ENCODE measurements at places on chromosomes 11 and 22.

GRCh38 chr11:2540223-2540991, 95.6 kb downstream of the KCNQ1 start:
- DNase-seq, result no peak

- DNase-seq, result no peak
Observed at GRCh38 chr11:33320814-33321330, 63.7 kb downstream of the HIPK3 start.

DNA sequence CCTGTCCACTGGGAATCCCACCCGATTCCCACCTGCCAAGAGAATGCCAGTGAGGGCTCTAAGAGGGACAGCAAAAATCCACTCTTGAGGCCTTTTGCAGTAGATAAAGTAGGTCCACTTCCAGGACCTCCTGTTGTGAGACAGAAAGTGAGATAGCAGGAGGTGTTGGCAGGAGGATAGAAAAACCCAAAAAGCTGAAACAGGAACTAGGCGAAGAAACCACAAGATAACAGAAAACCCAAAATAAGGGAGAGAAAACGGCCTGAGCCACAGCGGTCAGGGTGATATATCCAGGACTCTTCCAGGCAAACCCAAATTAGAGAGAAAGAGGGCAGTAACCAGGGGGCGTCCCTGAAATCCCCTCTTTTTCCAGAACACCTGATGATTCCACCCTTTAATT, 79.7 kb upstream of the LINC01488 start:
- no peak for DNase-seq

DNA sequence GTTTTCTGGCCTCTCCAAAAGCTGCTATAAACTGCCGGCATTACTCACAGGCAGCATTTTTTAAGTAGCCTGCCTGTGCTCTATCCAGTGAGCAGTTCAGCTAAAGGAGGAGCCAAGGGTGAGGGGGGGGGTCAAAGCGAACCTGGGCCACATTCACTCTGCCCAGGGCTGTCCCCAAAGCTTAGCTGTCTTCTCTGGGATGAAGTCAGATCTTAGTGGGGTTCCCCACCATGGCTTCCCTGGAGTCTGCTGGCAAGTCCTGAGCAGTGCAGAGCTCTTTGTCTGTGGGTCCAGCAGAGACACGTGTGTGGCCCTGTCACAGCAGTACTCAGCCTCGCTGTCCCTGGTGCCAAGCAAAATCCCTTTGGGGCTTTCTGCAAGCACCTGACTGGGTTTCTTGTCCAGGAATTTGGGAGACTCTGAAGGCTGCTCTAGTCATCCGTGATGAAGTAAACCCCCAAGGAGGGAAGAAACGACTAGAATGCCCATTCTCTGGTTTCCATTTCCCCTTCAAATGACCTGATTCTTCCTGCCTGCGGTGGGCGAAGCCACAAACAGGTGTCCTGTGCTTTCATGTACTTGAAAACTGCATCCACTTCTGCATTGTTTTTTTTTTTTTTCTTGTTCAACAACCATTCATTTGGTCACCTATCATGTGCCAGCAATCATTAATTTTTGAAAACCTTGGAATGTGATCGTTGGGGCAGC, 2.6 kb downstream of the KCNJ5 start:
- DNase-seq, result no peak

GRCh38 chr22:37018815-37019308, 385 bp downstream of the TST start:
- no peak for DNase-seq

DNA sequence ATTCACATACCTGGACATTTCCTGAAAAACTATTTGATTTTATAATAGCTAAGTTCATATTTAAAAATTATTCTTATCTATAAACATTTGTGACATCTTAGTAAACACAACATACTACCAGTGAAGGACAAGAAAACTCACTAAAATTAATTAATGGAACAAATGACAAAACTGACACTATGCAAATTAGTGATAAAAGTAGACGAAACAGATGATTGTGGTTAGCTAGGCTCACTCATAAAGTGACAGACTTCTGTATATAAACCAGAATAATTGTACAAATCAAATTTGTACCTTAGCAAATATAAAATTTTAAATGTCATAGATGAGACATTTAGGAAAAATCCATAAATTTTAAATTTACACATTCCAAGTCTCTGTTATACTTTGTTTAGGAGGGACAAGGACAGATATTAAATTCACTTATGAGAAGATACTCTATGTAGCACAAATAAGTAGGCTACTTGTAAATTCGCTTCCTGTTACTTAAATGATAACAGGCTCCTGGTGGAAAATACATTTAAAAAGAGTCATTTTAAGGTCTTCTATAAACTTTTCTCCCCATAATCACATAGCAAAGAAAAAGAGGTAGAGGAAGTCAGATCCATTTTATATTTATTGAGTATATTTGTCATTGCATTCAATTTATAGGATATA, 81.2 kb downstream of the KIF18A start:
- DNase-seq, result no peak

DNA sequence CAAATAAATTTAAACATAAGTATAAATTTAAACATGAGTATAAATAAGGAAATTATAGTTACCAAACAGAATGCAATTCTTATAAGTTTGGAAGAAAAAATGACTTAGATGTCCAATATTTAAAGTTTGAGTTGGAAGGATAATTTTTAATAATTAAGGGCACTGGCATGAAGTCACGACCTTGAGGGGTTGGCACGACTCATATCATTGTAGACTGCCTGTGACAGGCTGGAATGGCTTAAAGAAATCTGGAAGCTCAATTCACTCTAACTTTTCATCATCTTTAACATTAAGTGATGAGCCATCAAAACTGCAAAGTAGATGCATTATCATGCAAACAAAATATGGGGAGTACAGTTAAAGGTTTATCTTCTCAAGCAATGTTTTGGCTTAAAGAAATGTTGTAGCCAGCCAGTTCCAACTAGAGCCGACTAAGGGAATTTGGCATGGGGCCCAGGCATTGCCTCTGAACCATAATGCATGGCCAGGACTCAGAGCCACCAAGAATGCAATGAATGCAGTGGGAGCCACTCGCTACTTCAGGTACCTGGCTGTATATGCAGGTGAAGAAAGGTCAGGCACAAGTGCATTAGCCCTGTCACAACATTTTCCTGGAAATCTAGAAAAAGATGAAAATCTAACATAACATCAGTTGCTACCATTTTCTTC, 33.4 kb downstream of the PGR start:
- DNase-seq, result no peak

- no peak for DNase-seq
Observed at GRCh38 chr11:12604557-12605153, 69.6 kb upstream of the TEAD1 start.

DNA sequence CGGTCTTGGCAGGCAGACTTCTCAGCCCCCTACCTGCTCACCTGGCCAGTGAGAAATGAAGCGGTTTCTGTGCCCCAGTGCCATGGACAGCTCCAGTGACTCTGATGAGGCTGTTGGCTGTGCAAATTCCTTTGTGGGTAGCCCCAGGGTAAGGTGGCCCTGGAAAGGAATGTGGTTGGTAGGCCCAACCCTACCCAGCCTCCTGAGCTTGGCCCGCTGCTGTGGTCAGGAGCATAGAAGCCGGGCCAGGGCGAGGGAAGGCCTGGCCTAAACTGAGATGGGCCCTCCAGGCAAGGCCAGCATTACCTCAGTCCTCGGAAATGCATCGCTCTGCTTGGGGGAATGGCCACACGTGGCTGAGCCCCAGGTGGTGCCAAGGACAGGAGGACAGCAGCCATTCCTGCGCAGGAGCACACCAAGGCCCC, 16.9 kb downstream of the DAGLA start:
- DNase-seq, result no peak

DNA sequence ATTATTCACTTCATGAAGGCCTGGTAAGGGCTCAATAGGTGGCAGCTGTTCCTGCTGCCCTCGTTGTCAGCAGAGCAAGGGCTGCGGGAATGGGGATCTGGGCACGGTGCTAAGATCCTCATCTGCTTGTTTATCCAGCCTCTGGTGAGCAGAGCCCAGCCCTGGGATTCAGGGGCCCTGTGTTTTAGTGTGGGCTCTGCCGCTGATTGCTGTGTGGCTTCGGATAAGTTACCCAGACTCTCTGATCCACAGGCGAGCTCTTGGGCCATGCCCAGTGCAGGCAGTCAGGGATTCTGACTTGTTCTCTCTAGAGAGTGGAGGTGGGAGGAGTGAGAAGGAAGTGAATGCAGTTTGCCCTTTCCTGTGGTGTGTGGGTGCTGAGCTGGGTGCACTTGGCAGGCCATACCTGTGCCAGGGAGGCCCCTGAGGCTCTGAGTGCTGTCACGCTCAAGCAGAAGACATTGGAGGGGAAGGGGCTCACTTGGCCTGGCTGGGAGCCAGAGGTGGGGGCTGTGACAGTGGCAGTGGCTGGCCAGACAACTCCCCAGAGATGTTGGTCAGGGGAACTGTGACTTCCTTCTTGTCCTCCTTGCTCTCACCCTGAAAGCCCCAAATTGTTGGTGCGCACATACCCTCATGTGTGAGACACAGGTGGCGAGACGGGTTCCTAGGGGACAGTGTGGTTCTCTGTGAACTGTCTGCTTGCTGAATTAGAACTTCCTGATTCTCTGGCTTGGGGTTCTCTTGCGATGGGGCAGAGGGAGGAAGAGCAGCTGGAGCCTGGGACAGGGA, 43.7 kb downstream of the CD82 start:
- DNase-seq, result peak; percentile 46

GRCh38 chr11:102462610-102463009, 10.0 kb upstream of the TMEM123 start:
- no peak for DNase-seq

GRCh38 chr22:43293655-43294392, 49.3 kb downstream of the SCUBE1 start:
- no peak for DNase-seq

DNA sequence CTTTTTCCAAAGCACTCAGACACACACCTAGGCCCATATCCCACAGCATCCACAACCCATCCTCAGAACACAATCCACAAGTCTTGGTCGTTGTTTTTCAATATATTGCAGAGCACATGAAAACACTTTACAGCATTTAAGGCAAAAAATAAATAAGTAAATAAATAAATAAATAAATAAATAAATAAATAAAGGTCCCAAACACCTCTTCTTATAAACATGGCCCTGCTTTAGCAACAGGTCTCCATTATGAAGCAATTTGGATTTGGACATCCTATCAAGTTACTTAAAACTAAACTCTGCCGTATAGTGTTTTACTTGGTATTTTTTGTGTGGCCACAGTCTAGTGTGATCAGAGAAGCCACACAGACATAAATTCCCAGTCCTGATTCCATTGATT, 10.7 kb upstream of the PLEKHA7 start:
- no peak for DNase-seq

All from GM19239 (cell line).